ENCODE measurements at places on chromosomes 13 and 19.

GRCh38 chr19:37007587-37008220, 70.5 kb upstream of the ZNF420 start:
- no peak for DNase-seq

GRCh38 chr13:96403241-96403640, 313.3 kb downstream of the HS6ST3 start:
- no peak for DNase-seq

- DNase-seq: no peak
Measured at GRCh38 chr19:11098861-11099260, 9.6 kb downstream of the LDLR start.

DNA sequence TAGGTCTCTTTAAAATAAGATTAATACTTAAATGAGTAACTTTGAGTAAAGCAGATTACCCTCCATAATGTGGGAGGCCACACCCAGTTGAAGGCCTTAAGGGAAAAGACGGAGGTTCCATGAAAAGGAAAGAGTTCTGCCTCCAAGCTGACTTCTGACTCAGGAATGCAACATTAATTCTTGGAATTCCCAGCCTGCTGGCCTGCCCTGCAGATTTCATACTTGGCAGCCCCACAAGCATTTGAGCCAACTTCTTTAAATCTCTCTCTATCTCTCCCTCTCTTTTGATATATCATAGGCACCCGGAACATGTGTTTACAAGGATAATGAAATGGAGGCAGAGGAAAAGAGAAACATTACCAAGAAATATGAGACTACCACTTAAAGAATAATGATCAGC, 902.3 kb upstream of the MIR17HG start:
- no peak for DNase-seq

- no peak for DNase-seq
Measured at GRCh38 chr13:35617420-35617819, 140.9 kb upstream of the MAB21L1 start.

DNA sequence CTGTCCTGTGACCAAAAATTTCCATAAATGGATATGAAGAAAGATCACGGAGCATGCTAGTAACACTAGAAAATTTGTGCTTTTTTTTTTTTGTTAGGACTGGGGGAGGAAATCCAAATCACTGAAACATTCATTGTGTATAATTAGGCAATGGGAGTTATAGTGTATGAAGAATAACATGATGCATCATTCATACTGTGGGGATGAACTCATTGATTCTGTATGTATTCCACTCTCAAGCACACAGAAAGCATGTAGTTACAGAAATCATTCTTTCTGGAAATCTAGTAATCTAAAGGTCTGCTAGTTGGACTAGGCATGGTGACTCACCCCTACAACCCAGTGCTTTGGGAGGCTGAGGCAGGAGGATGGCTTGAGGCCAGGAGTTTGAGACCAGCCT, 749.7 kb downstream of the DIAPH3 start:
- no peak for DNase-seq

- no peak for DNase-seq
Measured at GRCh38 chr13:101007245-101007644, 332.6 kb upstream of the TMTC4 start.

DNA sequence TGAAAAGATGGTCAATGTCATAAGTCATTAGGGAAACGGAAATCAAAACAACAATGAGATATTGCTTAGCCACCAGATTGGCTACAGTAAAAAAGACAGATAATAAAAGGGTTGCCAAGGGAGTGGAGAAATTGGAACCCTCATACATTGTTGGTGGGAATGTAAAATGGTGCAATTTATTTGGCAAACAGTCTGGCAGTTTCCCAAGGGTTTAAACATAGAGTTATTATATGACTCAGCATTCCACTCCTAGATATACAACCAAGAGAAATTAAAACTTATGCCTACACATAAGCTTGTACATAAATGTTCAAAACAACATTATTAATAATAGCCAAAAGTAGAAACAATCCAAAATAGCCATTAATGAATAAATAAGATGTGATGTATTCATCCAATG, 9.9 kb upstream of the ZNF227 start:
- no peak for DNase-seq

DNA sequence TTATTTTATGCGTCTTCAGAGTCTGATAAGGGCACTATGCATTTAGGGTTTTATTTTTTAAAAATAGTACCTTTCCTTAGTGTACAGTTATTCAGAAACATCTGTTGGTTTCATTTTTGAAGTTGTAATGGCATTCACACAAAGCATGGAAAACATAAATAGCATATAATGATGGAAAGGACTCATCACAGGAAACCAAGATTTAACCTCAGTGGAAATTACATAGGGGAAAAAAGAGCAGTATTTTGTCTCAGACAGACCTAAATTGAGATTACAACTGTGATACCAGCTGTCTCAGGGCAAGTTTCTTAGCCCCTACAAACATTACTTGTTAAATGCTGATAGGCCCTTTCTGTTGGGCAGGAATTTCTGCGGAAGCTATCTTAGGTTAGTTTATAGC, 57.2 kb downstream of the NHLRC3 start:
- no peak for DNase-seq

GRCh38 chr19:3094601-3095440, 659 bp downstream of the GNA11 start:
- DNase-seq: no peak

GRCh38 chr13:21987793-21988192, 316.9 kb downstream of the FGF9 start:
- no peak for DNase-seq

- peak; percentile 21 for DNase-seq
Measured at GRCh38 chr19:42284066-42284501, 15.0 kb downstream of the CIC start.

GRCh38 chr13:24288870-24289269, 20.5 kb upstream of the C1QTNF9 start:
- DNase-seq: no peak

- DNase-seq: no peak
Measured at GRCh38 chr13:103067751-103068555, 1.7 kb upstream of the SLC10A2 start.

- no peak for DNase-seq
Measured at GRCh38 chr19:57057036-57057686, 62.6 kb upstream of the USP29 start.

GRCh38 chr13:113534236-113534860, 43.8 kb upstream of the DCUN1D2 start:
- DNase-seq: no peak

GRCh38 chr19:47267350-47267759, 7.3 kb upstream of the INAFM1 start:
- no peak for DNase-seq

- DNase-seq: no peak
Measured at GRCh38 chr13:53513226-53513625, 484.6 kb downstream of the OLFM4 start.

- DNase-seq: no peak
Measured at GRCh38 chr13:72163678-72164077, 296.7 kb upstream of the DACH1 start.

DNA sequence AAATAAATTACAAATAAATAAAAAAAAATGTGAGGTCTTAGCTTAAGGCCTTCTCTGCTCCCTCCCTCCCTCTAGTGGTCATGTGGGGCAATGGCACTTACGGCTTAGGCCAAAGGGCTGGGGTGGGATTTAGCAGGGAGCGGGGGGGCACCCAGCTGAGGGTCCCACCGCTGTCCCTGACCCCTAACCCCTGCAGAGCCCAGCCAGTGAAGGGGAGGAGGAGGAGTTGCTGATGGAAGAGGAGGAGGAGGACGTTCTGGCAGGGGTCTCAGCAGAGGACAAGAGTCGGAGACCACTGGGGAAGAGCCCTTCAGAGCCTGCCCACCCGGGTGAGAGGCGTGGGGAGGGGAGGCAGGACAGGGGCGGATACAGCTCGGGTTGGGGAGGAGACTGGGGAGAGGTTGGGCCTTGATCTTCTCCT, 9.3 kb downstream of the MPND start:
- DNase-seq: peak; percentile 3

DNA sequence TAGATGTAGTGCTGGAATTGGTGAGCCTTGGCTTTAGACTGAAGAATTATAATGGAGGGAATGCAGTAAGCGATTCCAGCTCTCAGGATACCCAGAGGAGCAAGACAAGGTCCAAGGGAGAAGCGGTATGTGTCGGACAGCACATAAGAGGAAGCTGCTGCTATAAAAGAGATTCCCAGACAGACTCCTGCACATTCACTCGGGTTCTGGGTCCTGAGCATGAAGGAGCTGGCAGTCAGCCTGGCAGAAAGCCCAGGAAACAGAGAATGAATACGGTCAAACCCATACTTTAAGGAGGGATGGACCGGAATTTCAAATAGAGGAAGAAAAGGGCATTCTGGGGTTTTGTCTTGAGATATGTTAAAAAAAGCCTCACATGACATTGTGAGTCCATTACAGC, 308.3 kb downstream of the DNAJC15 start:
- no peak for DNase-seq

DNA sequence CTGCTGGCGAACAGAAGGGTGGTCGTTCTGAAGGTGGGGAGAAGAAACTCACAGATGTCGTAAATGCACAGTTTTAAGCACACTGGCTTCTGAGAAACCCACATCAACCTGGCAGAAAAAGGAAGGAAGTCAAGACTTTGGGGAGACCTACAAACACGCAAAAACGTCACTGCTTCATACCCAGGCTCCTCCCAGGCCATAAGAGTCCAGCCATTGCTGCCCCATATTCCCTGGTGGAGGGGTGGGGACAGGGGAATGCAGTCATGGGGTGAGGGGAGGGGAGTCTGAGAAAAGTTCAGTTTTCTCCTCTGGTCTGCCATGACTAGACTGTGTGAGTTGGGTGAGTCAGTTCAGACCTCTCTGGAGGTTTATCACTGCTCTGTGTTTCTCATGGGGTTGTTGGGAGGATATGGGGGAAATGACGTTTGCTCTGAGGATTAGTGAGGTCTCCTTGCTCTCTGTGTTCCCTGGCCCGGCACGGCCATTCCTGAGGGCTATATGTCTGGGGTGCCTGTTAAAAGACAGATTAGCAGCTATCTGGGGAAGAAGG, 139.0 kb downstream of the FLT1 start:
- no peak for DNase-seq

GRCh38 chr13:95319551-95320274, 18.5 kb upstream of the ABCC4 start:
- DNase-seq: no peak

- no peak for DNase-seq
Measured at GRCh38 chr19:5973867-5974635, 3.9 kb downstream of the RANBP3 start.

DNA sequence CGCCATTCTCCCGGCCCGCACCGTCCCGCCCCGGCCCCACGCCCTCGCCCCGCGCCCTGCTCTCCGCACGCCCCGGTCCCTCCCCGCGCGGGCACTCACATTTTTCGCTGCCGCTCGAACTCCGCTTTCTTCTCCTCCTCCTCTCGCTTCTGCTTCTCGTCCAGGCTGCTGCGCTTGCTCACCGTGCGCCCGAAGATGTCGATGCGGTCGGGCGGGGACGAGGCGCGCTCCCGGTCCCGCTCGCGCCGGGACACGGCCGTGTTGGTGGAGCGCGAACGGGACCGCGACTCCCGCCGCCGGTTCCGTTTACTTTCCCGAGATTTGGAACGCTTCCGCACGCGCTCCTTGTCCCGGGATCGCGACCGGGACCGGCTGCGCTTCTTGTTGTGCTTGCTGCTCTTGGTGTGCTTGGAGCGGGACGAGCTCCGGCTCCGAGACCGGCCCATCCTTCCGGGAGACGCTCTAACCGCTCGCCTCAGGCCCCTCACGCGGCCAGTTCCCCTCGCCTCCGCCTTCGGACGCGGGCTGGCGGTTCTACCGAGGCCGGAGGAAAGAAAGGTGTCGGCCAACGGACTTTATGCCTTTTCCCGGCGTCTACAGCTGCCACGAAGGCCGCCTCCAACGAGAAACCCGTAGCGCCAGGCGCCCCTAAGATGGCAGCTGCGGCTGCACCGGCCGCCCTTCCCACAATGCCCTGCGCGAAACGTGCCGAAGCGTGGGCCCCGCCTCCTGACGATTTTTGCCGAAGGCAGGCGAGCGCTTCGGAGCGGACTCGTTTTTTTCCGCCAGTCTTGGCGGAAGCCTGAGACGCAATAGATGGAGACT, at the start of gene ARGLU1:
TSS of gene ARGLU1 (minus strand) at position 664 of the 825 bp plus-strand sequence. CDS start at position 446, 218 bp downstream.
- peak; percentile 76 for DNase-seq

- DNase-seq: no peak
Measured at GRCh38 chr13:26679411-26680122, 81.0 kb downstream of the GPR12 start.

DNA sequence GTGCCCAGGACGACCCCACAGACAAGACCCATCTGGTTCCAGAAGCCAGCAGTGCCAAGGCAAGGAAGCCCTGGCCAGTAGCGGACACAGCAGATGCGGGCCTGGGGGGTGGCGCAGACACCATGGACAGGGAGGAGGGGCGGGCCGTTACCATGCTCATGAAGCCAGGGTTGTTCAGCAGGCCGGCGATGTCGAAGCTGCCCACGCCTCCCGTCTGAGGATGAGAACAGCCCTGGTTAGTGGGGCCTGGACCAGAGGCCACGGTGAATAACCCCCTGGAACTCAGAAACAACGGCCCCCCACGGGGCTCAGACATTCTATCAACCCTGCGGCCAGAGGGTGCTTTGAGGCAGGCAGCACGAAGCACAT, 21.5 kb upstream of the SLC39A3 start:
- DNase-seq: no peak

DNA sequence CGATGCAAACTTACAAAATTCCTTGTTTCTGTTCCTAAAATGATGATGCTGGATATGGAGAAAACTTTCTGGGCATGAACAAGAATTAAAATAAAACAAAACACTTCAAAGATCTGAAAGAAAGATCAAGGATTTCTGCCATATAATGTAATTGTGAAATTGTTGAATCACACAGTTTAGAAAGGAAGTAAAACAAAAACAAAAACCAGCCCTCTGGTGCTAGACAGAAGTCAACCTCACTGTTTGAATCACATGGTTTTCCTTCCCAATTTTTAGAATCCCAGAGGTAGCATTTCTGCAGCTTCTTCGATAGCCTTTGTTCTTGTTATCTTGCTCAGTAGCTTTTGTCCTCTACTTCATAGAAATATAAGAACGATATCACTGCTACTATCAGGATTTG, 118.2 kb upstream of the ARGLU1 start:
- no peak for DNase-seq

DNA sequence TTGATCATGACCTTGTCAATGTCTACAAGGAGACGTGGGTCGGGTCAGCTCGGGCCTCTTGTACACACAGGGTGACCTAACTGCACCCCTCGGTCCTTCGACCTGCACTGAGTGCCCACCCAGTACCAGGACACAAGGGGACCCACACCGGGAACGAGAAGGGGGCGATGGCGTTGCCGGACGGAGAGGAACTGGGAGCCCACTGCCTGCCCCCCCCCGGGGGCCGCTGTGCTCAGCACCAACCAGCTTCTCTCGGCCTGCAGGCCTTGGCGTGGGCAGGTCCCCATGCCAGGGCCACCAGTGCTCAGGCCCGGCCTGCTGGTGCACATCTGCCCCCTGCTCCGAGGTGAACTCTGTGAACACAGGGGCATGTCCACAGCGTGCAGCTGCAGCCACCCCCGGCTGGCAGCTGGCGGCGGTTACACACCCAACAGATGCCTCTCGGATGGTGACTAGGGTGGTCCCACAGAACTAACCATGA, 14.1 kb downstream of the CFD start:
- DNase-seq: no peak

GRCh38 chr13:98279473-98280175, 102.6 kb upstream of the RNF113B start:
- peak; percentile 69 for DNase-seq

GRCh38 chr13:74246487-74246886, 112.3 kb upstream of the KLF12 start:
- no peak for DNase-seq
